Activated CD4-positive, alpha-beta T cell treated with anti-CD3 and anti-CD28 coated beads, Interleukin-2, Interleukin-4, amounts not matched to agents 100 ng/mL and 50 ng/mL, durations not matched to agents 16 hours and 8 hours (primary cell): ENCODE measurements at places on chromosomes 1 and 21.

GRCh38 chr1:172005856-172006255 lies 164.6 kb downstream of the DNM3 start:
- DNase-seq, result no peak

GRCh38 chr1:216566641-216567205 lies 143.5 kb upstream of the USH2A start:
- no peak for DNase-seq

GRCh38 chr1:54813485-54814125 lies 12.5 kb upstream of the TTC22 start:
- no peak for DNase-seq

GRCh38 chr1:34612091-34612827 lies 142.6 kb upstream of the GJB5 start:
- no peak for DNase-seq

GRCh38 chr1:115145226-115145625 lies 55.9 kb upstream of the TSPAN2 start:
- no peak for DNase-seq

DNA sequence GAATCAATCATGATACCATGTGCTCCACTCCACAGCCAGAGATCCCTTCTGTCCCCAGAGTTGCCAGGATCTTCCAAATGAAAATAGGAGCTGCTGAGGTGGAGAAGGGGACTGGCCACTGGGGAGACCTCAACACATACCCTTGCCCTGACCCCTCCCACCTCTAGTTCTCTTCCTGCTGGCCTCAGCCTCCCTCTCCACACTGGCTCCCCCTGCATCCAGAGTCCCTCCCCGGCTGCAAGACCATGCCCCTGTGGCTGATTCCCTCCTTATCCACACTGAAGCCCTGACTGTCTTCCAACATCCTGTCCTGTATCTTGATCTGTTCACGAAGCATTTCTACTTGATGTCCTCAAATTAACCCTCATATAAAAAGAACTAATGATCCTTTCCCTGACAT lies 21.1 kb upstream of the CDK18 start:
- DNase-seq, result no peak

- DNase-seq, result no peak
Observed at GRCh38 chr1:89125240-89125912, 538 bp downstream of the GBP2 start.

DNA sequence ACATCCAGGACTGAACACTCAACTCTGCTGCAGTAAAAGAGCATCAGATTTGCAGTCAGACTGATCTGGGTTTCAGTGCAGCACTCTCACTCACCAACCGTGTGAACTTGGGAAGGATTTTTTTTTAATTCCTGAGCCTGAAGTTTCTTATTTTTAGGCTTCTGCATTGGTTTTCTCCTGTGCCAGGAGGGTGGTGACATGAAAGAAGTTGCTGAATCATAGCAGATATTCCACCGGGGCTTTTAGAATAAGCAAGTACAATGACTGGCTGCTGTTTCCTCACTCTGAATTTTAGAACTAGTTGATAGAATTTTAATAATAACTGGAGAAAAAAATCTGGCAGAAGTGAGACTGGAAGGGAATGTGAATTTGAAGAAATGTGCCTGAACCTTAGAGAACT lies 11.6 kb downstream of the ADAM30 start:
- no peak for DNase-seq

DNA sequence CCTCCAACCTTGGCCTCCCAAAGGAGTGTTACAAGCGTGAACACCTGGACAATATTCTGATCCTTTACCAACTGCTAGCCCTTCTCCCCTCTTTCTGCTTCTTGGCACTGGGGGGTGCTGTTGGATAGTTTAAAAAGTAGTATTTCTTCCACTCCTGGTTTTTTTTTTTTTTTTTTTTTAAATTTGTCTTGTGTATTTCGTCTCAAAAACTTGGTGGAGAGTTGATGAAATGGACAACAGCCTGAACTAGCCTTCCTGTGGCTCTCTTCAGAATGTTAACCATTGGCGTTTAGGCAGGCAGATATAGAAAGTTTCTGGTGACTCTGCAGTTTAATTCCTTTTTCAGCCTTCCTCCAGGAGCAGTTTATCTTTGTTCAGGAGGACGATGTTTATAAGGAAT lies 69.7 kb upstream of the USP24 start:
- DNase-seq, result peak; percentile 16

GRCh38 chr1:94898491-94899385 lies 28.2 kb downstream of the CNN3 start:
- no peak for DNase-seq

DNA sequence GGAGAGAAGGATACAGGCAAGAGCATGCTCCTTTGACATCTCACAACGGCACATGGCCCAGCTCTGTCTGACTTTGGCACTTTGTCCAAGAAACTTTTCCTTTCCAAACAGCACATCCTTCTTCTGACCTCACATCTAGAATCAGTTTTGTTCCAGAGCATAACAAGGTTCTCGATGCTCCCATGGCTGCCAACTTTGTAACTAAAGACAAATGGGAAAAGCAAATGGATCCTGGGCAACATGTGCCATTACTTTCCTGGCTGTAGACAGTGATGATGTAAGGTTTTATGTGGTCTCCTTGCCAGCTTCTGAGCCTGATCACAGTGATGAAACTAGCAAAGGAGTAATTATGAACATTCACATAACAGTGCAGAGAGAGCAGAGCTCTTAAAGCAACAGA lies 171.8 kb upstream of the C1orf87 start:
- no peak for DNase-seq

DNA sequence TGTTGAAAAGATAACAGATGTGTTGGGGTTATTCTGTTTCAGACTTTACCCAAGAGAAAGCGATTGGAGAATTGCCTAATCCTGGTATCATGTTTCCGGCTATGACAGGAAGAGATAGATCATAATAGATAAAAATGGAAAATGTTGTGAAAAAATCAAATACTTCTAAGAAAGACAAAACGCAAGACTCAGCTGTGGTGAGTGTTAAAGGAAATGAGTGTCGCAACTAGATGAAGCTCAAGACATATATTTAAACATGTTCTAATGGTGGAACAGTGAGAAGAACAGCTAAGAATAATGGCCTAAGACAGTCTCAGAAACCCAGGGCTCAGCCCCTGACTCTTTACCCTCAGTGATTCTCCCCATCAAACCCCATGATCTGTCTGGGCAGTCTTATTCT lies 426.7 kb upstream of the RUNX1 start:
- peak; percentile 6 for DNase-seq

GRCh38 chr1:49197081-49197480 lies 420.4 kb upstream of the BEND5 start:
- DNase-seq, result no peak

DNA sequence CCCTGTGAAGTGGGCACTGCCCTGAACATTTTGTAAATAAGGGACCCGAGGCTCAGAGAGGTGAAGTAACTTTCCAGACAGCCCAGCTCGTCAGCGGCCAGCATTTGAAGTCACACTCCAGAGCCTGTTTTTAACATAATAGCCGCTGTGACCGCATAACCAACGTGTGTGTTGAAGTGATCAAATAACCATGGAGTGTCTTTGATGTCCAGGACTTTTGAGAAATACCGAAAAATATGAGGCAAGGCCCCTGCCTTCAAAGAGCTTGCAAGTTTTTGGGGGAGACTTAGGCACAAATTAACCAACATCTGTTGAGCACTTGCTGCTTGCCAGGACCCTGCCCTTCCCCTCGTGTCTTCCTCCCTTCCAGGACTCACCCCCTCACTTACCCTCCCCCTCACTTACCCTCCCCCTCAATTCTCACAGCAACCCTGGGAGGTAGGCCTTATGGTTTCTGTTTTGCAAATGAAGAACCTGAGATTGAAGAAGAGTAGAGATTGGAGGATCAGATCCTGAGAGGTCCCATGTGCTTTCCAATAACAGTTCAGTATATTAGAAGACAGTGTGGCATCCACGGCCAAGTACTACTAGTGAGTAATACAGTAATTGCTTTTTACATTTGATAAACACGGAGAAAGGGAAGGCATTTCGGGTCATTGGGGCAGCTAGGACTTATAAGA lies 1.3 kb upstream of the SLC16A1 start:
- peak; percentile 87 for DNase-seq

DNA sequence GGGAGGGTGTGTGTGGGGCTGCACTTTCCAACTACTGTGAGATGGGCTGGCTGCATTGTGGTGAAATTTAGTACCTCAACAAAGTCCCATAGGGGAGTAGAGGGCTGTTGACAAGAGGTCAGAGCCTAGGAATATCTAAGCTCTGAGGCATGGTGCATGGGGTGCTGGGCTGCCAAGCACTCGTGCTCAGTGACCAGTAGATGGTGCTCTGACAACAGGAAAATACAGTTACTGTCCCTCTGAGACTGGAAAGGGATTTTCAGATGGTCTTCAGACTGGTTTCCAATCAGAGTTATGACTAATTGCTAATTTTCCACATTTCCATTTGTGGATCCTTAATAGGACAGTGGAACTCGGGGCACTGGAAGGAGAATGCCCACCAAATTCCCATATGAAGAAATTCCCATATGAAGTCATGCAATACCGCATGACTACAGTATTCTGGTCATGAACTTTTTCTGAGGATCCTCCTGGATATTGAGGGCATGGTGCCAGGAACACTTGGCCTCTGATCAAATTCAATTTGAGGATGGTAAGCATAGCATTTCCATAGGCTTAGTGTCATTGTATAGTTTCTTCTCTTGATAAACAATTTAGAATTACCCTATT lies 4.1 kb upstream of the CACNA1E start:
- peak; percentile 42 for DNase-seq

- DNase-seq, result no peak
Observed at GRCh38 chr1:199759268-199759730, 268.2 kb upstream of the NR5A2 start.

- no peak for DNase-seq
Observed at GRCh38 chr1:89675677-89676076, 42.8 kb downstream of the LRRC8C start.

DNA sequence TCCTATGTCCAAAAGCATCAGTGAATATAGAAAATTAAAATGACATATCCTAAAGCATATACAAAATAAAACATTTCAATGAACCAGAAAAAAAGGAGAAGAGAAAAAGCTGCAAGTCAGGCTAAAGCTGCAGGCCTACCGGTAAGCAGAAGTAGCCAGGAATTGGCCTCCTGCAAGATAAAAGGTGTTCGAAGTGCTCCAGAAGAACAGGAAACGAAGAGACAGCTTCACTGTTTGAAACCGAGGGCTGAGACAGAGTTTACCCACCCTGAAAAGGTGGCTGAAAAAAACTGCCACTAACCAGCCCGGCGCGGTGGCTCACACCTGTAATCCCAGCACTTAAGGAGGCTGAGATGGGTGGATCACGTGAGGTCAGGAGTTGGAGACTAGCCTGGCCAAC lies 37.4 kb downstream of the NSL1 start:
- no peak for DNase-seq

DNA sequence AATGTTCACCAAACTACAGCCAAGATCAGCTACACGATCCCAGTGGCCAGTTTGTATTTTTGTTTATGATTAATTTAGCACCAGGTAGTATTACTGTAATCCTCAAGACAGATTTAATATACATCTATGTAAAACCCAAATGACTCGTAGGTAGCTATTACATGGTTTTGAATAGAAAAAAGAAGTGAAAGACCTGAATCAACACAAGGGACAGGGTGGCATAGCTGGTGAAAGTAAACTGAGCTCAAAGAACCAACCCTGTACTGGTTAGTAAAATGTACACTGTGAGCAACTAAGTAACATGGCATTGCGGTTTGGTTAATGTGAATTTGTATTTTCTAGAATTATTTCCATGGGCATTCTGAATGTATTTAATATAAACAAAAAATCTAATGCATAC lies 8.8 kb downstream of the GPATCH2 start:
- DNase-seq, result peak; percentile 10

GRCh38 chr1:21781815-21782348 lies 1.1 kb downstream of the USP48 start:
- no peak for DNase-seq

GRCh38 chr1:225319871-225320270 lies 108.0 kb downstream of the LBR start:
- DNase-seq, result no peak

GRCh38 chr1:7846656-7847055 lies 6.2 kb downstream of the UTS2 start:
- no peak for DNase-seq
